ENCODE measurements at places on chromosomes 12 and 14.

DNA sequence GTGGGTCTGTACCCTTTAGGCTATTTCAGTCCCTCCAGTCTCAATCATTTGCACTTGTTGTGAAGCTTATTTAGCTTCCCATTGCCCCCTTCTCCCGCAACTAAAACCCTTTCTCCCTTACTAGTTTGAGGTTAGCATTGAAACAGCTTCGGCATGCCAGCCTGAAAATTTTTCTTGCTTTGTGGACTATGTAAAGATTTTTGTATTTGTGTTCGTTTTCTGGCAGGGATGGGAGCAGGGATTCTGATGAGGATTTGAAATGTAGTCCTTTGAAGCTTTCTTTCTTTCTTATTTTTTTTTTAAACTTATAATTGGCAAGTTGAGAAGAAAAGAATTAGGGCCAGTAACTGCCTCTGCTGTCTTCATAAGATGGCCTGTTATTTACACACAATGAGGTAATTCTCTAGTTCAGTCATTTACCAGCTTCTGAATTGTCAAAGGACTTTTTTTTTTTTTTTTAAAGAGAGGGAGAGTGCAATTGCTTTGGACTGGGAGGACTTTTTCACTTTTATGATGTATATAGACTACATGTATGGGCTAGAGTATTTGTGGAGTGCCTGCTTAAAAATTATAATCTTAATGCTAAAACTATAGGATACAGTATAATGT is 29.0 kb downstream of the PALS1 start:
- DNase-seq = no peak

DNA sequence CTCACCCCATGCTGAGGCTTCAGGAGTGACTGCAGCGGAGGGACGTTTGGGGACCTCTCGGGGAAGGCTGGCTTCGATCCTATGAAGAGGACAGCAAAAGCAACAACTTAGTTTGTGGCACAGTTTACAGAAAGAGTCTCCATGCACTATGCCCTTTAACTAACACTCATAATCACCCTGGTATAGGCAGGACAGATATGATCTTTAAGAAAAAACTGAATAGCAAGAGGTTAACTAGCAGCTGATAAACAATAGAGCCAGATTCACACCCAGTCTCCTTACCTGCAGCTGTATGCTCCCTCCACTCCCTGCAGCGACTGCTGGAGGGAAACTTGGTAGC is 27.4 kb downstream of the TMEM63C start:
- DNase-seq = no peak

- no peak for DNase-seq
Observed at GRCh38 chr12:127728285-127728684, 538.7 kb upstream of the TMEM132C start.

- no peak for DNase-seq
Observed at GRCh38 chr14:103679351-103679750, 35.9 kb downstream of the XRCC3 start.

DNA sequence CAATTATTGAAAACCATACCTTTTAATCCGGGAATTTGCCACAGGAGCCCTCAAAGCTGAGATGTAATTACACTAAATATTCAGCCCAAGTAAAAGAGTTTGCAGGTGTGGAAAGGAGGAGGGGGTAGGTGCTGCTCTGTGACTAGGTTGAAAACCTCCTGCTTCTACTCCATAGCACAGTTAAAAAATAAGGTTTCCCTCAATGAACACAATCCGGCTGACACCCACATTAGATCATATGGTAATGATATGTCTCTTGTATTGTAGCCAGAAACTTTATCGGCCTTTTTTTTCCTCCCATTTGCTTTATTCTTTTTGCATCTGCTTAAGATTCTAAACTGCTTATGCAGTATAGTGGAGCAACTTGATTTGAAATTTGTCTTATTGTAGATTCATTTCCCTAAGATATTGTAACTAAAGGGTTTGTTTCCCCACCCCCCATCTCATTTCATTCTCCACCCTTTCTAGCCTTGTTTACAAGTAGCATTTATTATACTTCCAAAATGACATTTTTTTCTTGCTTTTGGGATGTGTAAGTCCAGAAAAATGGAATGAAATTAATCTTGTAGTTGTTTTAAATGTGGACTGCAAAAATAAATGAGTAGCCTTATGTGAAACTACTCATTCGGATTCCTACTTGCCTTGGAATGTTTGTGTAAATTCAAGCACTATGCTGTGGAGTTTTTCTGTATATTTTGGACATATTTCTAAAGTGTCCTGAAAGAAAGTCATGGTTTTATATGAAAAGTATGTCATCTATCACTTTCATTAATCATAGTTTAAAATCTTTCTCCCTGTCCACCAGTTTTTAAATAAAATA is at the start of gene DCN:
Gene DCN, minus strand, starts transcription at position 182 of the 820 bp plus-strand sequence. CDS start 4,265 bp downstream, outside the sequence.
- DNase-seq = no peak

DNA sequence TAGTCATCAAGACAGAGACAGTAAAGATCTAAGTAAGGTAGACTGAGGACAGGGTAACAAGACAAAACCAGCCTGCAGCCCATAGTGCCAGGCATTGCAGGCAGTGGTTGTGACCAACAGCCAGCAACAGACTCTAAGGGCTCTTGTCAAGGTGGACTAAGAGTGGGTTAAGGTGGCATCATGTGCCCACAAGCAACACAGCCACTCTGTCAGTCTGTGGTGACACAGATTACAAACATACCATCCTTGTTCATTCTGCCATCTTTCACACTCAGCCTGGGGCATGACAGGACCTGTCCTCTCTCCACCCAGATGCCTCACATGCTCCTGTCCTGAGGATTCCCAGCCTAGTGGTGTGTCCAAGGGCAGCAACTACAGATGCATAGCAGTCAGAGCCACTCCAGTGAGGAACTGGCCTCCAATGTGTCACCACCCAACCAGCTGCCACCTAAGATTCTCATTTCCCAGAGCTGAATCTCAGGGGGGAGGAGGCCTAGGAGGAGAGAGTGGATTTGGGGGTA is 28.3 kb downstream of the VDR start:
- DNase-seq = no peak

DNA sequence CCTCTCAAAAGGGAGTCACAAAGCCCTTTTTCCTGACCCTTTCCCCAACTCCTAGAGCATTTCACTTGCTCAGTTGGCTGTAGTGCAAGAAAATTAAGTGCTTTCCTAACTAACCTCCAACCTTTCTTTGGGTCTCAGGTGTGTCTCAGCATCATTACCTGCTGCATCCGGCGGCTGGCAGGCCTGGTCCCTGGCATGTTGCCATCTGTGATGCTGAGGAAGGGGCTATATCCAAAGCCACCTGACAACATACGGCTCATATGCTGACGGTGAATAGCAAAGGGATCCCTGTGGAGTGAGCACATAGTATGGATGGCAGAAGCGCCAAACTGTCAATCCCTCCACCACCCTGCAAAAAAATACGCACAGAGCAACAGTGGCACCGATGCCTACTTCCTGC is 1.2 kb downstream of the MLF2 start:
- DNase-seq = no peak

- DNase-seq = no peak
Observed at GRCh38 chr12:98275131-98275475, 240.3 kb upstream of the TMPO start.

- DNase-seq = no peak
Observed at GRCh38 chr12:113899561-113900471, 66.3 kb downstream of the RBM19 start.

GRCh38 chr14:37197421-37198272 is at the start of gene MIPOL1:
Gene MIPOL1, plus strand, starts transcription at chr14:37197937. Its CDS starts 49,952 bp downstream, at chr14:37247889.
- peak; percentile 66 for DNase-seq

DNA sequence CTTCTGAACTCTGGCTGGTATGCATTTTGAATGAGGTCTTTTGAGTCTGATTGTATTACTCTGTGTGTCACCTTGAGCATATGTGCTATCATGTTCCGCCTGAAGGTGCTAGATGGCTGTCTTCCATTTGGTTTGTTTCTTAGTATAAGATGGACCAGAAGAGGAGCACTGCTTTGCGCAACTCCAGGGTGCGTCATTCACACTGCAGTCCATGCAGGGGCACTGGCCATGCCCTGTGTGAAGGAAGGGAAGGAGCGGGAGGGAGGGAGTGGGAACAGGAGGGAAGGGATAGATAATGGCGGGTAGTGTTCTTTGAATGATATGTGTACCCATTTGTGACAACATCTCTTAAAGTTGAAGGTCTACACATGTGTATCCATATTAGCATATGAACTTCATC is 8.2 kb downstream of the ZFHX2 start:
- DNase-seq = no peak

DNA sequence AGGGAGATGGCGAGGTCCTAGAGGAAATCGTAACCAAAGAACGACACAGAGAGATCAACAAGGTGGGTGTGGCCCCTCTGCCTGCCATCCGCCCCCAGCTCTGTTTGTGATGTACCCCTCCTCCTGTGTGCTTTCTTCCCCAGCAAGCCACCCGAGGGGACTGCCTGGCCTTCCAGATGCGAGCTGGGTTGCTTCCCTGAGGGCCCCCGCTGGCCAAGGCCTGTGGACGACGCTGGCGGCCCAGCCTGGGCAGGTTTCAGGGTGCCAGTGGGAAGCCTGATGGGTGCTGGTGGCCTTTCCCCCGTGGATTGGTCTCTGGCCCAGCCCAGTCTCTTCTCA is 2.0 kb downstream of the ARL6IP4 start:
- DNase-seq = no peak

DNA sequence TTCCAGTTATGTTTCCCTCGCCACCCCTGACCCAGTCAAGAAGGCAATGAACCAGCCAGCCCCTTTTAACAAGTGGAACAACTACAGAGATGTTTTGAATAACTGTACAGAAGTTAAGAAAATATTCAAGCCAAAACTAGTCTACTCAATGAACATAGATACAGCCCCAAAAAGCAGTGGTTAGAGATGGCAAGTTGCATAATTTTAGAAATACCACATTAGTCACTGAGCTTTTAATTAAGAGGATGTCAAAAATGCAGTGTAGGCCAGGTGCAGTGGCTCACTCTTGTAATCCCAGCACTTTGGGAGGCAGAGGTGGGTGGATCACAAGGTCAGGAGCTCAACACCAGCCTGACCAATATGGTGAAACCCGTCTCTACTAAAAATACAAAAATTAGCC is 27.2 kb downstream of the PROX2 start:
- no peak for DNase-seq

GRCh38 chr12:127542391-127542790 is 724.6 kb upstream of the TMEM132C start:
- DNase-seq = no peak

GRCh38 chr14:77027538-77028383 is 747 bp downstream of the IRF2BPL start:
- DNase-seq = no peak

DNA sequence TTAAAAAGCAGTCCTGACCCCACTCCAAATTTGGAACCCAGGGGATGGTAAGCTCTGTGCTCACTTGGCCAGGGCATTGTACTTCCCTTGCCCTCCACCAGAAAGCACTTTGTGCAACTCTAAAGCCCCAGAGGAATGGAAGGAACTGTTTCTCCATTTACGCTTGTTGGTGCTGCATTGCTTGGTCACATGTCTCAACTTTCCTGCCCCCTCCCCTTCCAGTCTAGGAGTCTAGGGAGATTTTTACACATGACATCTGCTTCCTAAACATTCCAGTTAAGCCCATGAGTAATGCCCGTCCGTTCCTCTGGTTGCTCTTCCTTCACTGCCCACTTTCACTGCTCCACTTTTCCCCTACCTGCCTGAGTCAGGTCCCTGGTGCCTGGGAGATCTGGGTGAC is 92.6 kb upstream of the MAP1LC3B2 start:
- DNase-seq = peak; percentile 53

Data from skeletal muscle cell (primary cell).